ENCODE measurements at places on chromosomes 3 and 15.

DNA sequence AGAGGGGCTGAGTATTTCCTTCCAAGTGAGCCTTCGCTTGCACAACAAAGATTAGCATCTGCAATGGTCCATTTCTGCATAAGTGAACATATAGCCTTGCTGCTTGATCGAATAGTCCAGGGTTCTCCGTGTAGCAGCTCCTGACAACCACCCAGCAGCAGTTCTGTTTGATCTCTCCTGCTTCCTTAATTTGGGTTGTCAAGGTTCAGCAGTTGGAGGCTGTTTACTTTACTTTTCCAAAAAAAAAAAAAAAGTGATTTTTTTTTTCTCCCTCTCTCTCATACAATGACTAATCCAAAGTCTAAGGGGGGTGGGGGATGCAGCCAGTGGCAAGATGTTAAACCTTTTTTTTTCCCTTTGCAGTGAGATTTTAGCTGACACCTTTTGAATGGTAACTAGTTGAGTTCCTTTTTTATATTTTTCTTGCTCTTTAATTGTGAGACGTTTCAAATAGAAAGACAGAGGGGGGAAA lies 3.6 kb downstream of the FOXP1 start:
- peak; percentile 33 for DNase-seq

DNA sequence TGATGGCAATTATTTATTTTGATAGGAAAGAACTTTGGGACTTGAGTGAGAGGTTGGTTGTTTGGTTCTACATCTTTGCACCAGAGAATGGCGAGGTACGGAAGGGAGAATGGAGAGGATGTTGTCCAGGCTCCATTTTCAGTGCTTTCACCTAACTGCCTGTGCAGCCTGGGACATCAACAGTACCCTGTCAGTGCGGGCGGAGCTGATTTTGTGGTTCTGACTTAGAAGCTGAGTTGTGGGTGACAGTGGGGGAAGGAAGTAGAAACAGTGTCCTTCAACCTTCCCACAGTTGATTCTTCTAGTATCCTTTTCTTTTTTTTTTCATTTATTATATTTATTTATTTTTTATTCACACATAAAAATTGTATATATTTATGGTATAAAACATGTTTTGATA lies 95.3 kb downstream of the TIGIT start:
- no peak for DNase-seq

GRCh38 chr3:189056646-189057335 lies 115.0 kb upstream of the TPRG1 start:
- DNase-seq, result no peak

GRCh38 chr3:100865442-100865841 lies 127.8 kb downstream of the ABI3BP start:
- DNase-seq, result no peak

GRCh38 chr3:121467085-121467484 lies 78.7 kb downstream of the POLQ start:
- no peak for DNase-seq
